Progenitor cell of endocrine pancreas (in vitro differentiated cells): ENCODE measurements at places on chromosomes 2 and 18. TPM values are rescaled to one million over a fixed set of nuclear protein-coding genes. Genes with fewer than 3 reads are reported as not detected.

DNA sequence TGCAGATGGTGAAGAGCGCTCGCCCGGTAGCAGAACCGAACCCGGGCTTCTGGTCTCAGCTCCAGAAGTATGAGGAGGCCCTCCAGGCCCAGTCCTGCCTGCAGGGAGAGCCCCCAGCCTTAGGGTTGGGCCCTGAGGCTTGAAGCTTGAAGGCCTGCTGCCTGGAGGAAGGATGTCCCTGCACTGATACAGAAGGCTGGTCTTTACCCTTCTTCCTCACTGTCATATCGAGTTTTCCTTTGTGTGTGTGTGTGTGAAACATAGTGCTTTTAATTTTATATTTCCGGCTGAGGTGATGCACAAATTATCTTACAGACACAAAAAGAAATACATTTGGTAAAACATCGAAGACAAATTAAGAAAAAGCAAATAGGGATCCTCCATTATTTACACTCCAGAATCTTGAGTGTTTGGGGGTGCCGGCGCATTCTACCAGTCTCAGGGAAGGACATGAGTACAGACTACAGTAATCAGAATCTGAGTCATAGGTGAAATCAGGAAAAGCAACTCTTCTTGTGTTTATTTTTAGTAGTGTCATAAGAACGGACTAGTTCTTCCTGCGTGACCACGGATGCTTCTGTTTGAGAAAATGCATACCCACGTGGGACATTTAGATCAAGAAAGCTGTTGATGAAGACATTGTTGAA lies 1.3 kb downstream of the DUSP28 start:
- H3K27ac ChIP-seq = peak overlapping the region; percentile 82
- peaks cover 20% of the 10 kb centered on the region for H3K4me1 ChIP-seq
- H3K4me3 ChIP-seq = peak overlapping the region; percentile 76

- H3K4me3 ChIP-seq = no peak overlapping the region
- no peak for DNase-seq
- no peak overlapping the region for H3K27ac ChIP-seq
- H3K4me1 ChIP-seq = peaks cover 8% of the 10 kb centered on the region
- peaks cover 17% of the 10 kb centered on the region for H3K27me3 ChIP-seq
- H3K36me3 ChIP-seq = no peaks in the 10 kb centered on the region
These were observed 5.4 kb upstream of the NCKAP5 start for GRCh38 chr2:133573491-133574162.

DNA sequence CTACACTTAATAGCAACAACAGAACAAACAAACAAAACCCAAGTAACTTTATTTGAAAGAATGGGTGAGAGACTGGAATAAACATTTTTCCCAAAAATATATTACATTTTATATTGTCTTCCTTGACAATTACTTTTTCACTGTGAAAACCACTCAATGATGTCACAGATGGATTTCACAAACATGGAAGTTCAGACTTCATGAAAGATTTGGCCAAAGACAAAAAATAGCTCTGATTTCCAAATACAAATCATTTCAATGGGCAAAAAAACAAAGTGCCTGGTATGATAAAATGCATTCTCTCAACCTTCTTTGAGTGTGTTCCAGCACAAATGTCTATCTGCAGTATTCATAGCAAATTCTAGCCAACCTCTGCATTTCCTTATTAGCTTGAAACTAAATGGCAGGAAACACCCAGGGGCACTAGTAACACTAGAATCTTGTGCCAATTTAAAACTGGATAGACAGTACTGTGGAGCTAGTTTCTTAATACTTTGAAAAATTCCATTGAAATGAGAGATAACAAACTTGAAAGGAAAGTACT lies 28.5 kb upstream of the NAPG start:
- H3K27ac ChIP-seq = no peak overlapping the region
- H3K4me1 ChIP-seq = peaks cover 6% of the 10 kb centered on the region
- DNase-seq = no peak
- no peaks in the 10 kb centered on the region for H3K27me3 ChIP-seq
- H3K36me3 ChIP-seq = no peaks in the 10 kb centered on the region

DNA sequence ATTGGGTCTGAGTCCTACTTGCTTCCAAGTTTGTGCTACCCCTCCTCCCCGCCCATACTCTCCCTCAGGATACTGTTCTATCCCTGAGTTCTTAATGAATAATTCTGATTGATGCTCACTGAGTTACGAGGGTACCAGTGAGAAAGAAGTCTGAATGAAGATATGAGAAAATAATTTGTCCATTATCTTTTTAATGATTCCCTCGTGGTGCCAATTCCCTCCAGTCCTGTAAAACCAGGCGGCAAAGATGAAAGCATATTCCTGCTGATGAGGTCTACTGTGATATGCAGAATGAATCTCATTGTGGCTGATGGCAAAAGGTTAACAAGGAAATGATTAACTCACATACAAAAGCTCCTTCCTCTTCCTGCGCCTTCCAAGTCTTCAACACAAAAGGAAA lies 650.2 kb upstream of the SLC39A10 start:
- H3K4me1 ChIP-seq = no peaks in the 10 kb centered on the region
- no peak overlapping the region for H3K4me3 ChIP-seq
- no peak for DNase-seq

DNA sequence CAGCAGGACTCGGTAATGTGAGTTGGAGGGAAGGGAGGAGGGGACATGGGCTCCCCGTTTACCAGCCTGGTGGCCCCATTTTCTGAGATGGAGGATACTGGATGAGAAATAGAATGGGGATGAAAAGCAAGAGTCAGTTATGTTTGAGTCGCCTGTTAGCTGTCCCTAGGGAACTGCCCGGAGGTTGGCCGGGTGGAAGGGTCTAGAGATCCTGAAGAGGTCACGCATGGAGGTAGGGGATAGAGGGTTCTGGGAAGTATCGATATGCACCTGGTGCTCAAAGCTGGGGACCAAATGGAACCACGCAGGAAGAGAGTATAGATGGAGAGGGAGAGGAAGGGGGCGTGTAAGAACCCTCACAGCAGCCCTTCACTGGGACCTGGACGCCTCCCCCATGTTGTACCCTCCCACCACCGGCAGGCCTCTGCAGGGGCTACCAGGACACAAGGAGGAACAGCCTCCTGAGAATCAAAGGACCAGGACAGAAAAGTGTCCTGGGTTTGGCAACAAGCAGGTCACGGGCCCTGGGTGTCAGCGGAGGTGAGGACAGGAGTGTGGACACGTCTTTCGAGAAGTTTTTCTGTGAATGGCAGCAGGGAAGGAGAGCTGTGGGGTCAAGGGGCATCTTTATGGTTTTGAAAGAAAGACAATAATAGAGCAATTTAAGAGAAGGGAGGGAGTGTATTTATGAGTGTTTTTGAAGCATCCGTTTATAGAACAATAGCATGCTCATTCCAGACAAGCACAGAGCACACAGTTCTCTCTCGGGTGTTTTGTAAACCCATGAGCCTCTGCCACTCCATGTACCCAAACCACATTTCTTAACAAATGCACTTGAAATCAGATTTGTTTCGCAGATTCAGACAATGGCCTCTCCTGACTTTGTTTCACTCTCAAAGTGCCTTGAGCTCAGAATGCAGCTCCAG lies 132.2 kb downstream of the SMAD7 start:
- no peaks in the 10 kb centered on the region for H3K4me1 ChIP-seq
- H3K27me3 ChIP-seq = no peaks in the 10 kb centered on the region
- DNase-seq = no peak
- no peak overlapping the region for H3K27ac ChIP-seq
- no peak overlapping the region for H3K4me3 ChIP-seq

DNA sequence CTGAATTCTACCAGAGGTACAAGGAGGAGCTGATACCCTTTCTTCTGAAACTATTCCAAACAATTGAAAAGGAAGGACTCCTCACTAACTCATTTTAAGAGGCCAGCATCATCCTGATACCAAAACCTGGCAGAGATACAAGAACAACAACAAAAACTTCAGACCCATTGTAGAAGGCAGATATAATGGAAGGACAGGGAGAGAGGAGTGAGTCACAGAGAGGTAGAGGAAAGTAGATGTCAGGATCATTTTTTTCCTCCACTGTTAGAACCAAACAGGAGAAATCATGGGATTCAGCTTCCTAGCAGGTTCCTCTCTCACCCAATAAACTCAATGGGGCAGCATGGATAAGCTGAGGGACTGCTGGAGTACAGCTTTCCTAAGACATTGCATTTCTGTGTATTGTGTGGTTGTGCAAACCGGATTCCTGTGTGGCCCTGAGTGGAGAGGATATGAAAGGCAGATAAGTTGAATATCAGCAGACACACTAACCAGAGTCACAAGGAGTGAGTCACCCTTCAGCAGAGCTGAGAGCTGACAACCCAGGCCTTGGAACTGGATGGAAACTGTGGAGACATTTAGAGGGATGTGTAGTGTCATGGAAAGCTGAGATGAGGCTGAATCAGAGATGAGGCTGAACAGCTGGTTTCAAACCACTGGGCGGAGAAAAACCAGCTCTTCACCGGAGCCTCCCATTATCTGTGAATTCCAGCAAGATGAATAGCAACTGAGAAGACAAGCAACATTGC lies 60.9 kb upstream of the MMADHC start:
- peaks cover 10% of the 10 kb centered on the region for H3K36me3 ChIP-seq
- no peak overlapping the region for H3K27ac ChIP-seq
- no peaks in the 10 kb centered on the region for H3K27me3 ChIP-seq
- DNase-seq = no peak
- no peaks in the 10 kb centered on the region for H3K4me1 ChIP-seq

The CFAP65 gene
- 0.65 and 0.67 TPM in 2 replicates for total RNA-seq

DNA sequence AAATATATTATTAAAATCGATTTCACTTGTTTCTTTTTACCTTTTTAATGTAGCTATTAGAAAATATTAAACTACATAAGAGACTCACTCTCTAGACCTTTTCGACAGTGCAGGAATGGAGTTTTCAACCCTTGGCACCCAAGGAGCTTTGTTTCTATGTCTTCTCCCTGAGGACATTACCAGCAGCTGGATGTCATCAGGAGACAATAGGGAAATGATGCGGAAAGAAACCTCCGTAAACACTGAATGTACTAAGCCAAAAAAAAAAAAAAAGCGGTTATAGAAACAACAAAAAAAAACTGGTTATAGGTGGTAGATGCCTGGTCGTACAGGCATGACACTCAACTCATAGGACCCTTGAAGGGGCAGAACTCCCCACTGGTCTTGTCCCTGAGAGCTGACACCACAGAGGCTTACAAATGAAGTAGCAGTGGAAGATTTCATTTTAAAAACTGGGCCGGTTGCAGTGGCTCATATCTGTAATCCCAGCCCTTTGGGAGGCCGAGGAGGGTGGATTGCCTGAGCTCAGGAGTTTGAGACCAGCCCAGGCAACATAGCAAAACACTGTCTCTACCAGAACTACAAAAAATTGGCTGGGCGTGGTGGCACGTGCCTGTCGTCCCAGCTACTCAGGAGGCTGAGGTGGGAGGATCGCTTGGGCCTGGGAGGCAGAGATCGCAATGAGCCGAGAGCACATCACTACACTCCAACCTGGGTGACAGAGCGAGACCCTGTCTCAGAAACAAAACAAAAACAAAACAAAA lies 23.8 kb downstream of the THAP4 start:
- no peak for DNase-seq
- no peak overlapping the region for H3K4me3 ChIP-seq
- H3K27me3 ChIP-seq = no peaks in the 10 kb centered on the region

GRCh38 chr2:64085936-64086335 lies 58.3 kb downstream of the PELI1 start:
- H3K36me3 ChIP-seq = peaks cover 14% of the 10 kb centered on the region
- H3K27me3 ChIP-seq = no peaks in the 10 kb centered on the region
- DNase-seq = no peak
- no peak overlapping the region for H3K27ac ChIP-seq
- no peak overlapping the region for H3K4me3 ChIP-seq

The MC4R gene
- not detected in 2 replicates for total RNA-seq

DNA sequence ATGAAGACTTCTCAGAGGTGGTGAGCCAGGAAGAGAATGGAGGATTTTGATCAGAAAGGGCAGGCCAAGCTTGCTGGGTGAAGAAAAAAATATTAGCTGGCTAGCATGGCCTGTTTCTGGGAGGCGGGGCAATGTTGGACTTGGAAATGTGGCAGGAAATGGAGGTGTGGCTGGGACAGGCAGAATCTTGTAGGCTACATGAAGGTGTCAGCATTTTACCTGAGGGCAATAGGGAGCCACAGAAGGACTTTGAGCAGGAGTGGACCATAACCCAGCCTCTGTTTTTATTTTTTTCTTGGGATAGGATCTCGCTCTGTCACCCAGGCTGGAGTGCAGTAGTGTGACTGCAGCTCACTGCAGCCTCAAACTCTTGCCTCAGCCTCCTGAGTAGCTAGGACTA lies 31.7 kb downstream of the EMX1 start:
- no peak overlapping the region for H3K27ac ChIP-seq
- peaks cover 9% of the 10 kb centered on the region for H3K4me1 ChIP-seq
- no peaks in the 10 kb centered on the region for H3K27me3 ChIP-seq
- no peaks in the 10 kb centered on the region for H3K36me3 ChIP-seq
- DNase-seq = no peak

The SOX11 gene
- total RNA-seq = 146 and 154 TPM in 2 replicates

- no peak for DNase-seq
- H3K4me3 ChIP-seq = no peak overlapping the region
- H3K4me1 ChIP-seq = no peaks in the 10 kb centered on the region
- no peaks in the 10 kb centered on the region for H3K27me3 ChIP-seq
- no peak overlapping the region for H3K27ac ChIP-seq
- no peaks in the 10 kb centered on the region for H3K36me3 ChIP-seq
These were observed 14.9 kb upstream of the IL1R2 start for GRCh38 chr2:101976891-101977290.

The CD8B2 gene
- total RNA-seq = not detected in 2 replicates

- H3K4me1 ChIP-seq = peaks cover 5% of the 10 kb centered on the region
- no peaks in the 10 kb centered on the region for H3K36me3 ChIP-seq
- H3K27ac ChIP-seq = no peak overlapping the region
- no peak overlapping the region for H3K4me3 ChIP-seq
- no peak for DNase-seq
These were observed 511.1 kb upstream of the ID2 start for GRCh38 chr2:8170552-8171327.

The DDX1 gene
- 114 and 115 TPM in 2 replicates for total RNA-seq

- peaks cover 3% of the 10 kb centered on the region for H3K36me3 ChIP-seq
- no peak for DNase-seq
- H3K4me3 ChIP-seq = no peak overlapping the region
- no peak overlapping the region for H3K27ac ChIP-seq
- peaks cover 1% of the 10 kb centered on the region for H3K4me1 ChIP-seq
These were observed 8.5 kb downstream of the ESPNL start for GRCh38 chr2:238108423-238109183.

The RAB12 gene
- total RNA-seq = 15.4 and 18.6 TPM in 2 replicates

- no peaks in the 10 kb centered on the region for H3K27me3 ChIP-seq
- no peak overlapping the region for H3K4me3 ChIP-seq
- no peaks in the 10 kb centered on the region for H3K36me3 ChIP-seq
- no peaks in the 10 kb centered on the region for H3K4me1 ChIP-seq
These were observed 452.4 kb upstream of the RGPD4 start for GRCh38 chr2:107374249-107374648.

The FBXO41 gene
- total RNA-seq = 7.1 and 7.4 TPM in 2 replicates

- no peak overlapping the region for H3K4me3 ChIP-seq
- no peak for DNase-seq
- H3K27me3 ChIP-seq = no peaks in the 10 kb centered on the region
- H3K36me3 ChIP-seq = peaks cover 1% of the 10 kb centered on the region
- H3K4me1 ChIP-seq = peaks cover 29% of the 10 kb centered on the region
These were observed 6.2 kb upstream of the ANXA4 start for GRCh38 chr2:69735686-69736085.

The LRRTM4 gene
- total RNA-seq = 2.3 and 3.3 TPM in 2 replicates

DNA sequence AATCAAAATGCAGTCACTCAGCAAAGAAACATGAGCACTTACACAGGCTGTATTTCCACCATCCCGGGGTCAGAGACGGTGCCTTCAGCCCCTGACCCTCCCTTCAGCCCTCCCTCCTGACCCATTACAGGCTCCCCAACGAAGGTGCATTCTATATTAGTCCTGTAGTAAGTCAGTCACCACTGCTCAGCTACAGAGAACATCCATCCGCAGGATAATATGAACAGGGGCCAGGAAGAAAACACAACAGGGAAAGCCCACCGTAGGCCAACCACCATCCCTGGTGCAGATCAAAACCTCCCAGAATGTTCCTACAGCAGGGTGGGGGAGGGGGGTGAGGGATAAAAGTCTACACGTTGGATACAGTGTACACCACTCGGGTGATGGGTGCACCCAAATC lies 15.1 kb downstream of the PXDN start:
- peaks cover 28% of the 10 kb centered on the region for H3K4me1 ChIP-seq
- peak overlapping the region; percentile 89 for H3K27ac ChIP-seq
- no peak for DNase-seq
